DMS79 treated with DMSO at 0.1 percent for 48 hours (cell line): ENCODE measurements at places on chromosomes 4 and X.
A peak's percentile ranks its signal among the peaks of the same experiment; 100 is the strongest.

DNA sequence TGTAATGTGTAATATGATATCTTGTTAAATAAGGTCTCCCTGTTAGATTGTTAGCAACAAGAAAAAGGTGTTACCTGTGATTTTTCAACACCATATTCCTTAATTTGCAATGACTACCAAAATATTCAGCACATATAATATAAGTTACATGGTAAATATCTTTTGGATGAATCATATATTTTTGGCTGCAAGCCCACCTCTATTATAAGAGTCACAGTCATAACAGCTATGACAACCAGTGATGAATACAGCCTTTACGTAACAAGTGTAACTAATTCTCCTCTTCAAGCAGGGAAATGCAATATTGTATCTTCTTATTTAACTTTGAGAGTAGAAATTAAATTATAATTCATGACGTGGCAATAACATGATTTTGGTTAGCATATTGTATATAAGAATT lies 187.0 kb downstream of the NLGN4X start:
- DNase-seq = no peak

DNA sequence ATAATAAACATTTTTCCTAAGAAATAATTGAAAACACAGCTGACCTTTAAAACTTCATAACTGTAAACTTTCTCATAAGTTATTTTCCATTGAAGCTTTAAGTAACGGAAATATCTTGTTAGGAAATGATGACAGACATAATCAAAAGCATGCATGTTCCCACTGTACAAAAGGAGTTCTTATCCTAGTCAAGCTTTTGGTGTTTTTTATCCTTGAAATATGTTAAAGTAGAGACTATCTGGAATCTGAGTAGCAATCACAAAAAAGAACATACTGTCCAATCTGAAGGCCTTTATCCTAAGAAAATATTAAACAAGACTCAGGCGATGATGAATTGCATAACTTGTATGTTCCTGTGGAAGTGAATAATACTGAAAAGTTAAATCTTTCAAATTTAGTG lies 14.4 kb downstream of the GEMIN8 start:
- DNase-seq = no peak

- no peak for DNase-seq
These were observed 51.2 kb downstream of the DCX start for GRCh38 chrX:111360839-111361238.

GRCh38 chr4:78749258-78749971 lies 26.7 kb upstream of the BMP2K start:
- no peak for DNase-seq

DNA sequence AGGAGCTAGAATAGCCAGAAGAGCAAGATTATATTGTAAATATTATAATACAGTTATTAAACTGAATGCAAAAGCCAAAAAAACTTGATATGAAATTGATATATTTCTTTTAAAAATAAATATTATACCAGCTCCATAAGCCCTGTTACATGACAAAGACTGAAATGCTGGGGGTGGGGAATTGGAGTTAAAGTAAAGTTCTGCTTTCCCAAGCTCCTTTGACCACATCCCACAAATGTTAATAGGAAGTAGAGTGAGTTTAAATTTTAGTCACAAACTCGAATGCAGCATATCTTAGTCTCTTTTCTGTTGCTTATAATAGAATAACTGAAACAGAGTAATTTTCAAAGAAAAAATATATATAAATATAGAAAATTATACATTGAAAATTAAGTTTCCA lies 46.9 kb upstream of the NFKB1 start:
- no peak for DNase-seq

DNA sequence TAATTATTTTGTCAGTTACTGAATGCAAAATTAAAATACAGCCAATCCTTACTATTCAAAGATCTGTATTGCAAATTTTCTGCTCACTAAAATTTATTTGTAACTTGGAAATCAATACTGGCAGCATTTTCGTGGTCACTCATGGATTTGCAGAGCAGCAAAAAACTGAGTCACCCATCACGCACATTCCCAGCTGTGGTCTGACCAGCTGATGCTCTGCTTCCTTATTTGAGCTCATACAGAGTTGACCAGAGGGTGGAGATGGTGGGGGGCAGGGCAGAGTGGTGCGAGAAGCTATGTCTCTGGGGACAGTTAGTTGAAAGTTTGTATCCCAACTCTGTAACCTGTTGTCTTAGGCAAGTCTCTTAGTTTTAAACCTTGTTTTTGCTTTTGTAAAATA lies 214.8 kb downstream of the SPCS3 start:
- no peak for DNase-seq

- DNase-seq = no peak
These were observed 303.3 kb downstream of the FRMPD4 start for GRCh38 chrX:12441381-12442128.

DNA sequence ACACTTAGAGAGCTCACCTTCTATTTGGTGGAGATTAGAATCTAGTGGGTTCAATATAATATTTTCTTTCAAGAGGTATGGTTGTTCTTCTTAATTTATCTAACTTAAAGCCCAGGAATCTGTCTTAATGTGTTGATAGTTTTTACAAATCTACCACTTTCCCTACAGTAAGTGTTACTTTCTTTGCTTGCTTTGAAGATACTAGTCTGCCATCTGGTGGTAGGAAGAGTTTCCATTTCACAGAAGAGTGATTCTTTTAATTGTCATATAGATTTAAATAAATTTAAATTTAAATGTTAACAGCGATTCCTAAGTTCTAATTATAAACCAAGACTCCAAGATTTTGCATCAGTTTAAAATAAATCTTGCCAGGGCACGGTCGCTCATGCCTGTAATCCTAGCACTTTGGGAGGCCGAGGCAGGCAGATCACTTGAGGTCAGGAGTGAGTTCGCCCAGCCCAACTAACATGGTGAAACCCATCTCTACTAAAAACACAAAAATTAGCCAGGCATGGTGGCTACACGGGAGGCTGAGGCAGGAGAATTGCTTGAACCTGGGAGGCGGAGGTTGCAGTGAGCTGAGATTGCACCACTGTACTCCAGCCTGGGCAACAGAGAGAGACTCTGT lies 43.5 kb downstream of the NUDT9 start:
- peak; percentile 10 for DNase-seq

DNA sequence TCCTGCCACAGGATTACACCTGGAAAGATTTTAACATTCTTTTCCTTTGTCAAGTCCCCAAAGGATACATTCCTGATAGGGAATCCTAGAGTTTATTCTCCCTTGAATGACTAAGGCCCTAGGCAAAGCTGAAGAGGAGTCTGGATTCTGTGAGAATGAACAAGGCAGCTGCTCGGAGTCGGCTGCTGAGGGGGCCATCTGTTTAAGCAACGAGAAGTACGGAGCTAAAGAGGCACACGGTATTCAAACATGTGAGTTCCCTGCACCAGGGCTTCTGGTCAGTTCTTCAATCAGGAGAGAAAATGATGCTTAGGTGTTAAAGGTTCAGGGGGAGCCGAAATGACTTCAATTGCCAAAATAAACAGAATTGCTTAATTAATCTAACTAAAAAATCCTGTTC lies 97.6 kb downstream of the MGST2 start:
- DNase-seq = no peak

GRCh38 chr4:137678796-137679195 lies 146.5 kb upstream of the PCDH18 start:
- DNase-seq = no peak

GRCh38 chr4:89755220-89755619 lies 81.7 kb downstream of the SNCA start:
- DNase-seq = no peak

- DNase-seq = no peak
These were observed 94.4 kb upstream of the TTC29 start for GRCh38 chr4:147039976-147040575.

DNA sequence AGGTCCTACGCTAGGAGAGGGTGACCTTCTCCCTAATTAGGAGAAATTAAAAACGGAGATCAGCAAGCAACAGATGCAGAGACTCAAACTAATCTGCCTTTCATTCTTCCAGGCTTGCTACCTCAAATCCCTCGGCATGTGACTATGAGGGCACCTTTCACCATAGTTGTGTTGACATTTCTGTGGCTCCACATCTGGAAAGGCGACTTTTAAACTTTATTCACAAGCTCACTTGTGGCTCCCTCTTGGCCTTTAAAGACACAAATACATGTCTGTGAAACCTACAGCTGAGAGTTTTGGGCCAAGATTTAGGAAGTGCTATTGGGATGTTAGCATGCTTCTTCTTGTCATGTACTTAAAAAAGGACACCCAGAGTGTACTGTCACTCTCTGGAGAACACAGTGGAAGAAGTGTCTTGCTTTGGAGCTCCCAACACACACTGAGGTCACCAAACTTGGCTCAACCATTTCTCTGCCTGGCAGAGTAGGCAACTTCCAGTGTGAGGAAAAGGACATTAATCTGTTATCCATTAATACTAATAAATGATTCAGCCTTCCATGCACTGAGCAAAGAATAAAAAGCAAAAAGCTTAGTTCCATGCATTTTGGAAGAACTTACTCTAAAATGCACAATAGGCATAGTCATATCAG lies 60.1 kb downstream of the LDB2 start:
- no peak for DNase-seq

DNA sequence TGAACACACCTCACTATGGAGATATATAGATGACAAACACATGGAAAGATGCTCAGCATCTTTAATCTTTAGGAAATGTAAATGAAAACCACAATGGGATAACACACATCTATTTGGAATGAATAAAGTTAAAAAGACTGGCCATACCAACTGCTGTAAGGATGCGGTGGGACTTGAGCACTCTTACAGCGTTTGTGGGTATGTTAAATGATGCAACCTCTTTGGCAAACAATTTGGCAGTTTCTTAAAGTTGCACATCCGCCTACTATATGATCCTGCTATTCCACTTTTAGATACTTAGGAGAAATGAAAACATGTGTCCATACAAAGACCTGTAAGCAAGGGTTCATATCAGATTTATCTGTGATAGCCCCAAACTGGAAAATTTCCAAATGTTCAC lies 50.7 kb downstream of the MRPL1 start:
- DNase-seq = no peak

- DNase-seq = no peak
These were observed 45.5 kb downstream of the PSAPL1 start for GRCh38 chr4:7389101-7389701.

GRCh38 chr4:80393970-80394250 lies 58.4 kb downstream of the CFAP299 start:
- no peak for DNase-seq

GRCh38 chr4:162403419-162403818 lies 239.6 kb upstream of the FSTL5 start:
- DNase-seq = no peak

DNA sequence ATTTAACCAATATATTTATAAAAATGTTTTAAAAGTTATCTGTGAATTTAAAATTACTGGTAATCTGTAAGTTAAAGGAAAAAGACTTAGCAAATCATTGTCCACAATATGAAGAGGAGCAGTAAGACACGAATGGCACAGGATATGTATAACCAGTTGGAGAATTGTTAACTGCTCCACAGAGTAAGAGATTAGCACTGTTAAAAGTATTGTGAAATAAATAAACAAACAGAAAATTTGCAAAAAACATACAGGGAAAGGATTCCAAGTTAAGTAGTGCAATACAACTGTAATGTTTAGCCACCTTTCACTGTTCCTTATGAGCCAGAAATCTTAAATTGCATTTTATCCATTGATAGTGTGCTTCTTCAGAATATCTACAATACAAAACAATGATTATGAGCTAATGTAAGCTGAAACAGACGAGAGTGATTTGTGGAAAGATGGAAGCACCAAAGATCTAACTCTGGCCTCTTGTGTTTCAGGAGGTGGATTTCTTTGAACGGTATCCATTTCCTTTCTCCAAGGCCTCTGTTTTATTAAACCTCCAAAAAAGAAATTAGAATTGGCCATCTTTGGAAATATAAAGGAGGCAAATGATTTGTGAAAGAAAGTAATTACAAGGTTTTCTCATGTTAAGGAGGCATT lies 188.4 kb downstream of the UNC5C start:
- DNase-seq = no peak

GRCh38 chr4:156779042-156779441 lies 192.6 kb downstream of the PDGFC start:
- no peak for DNase-seq

GRCh38 chrX:55839485-55839884 lies 121.9 kb downstream of the RRAGB start:
- DNase-seq = no peak

- no peak for DNase-seq
These were observed 77.6 kb downstream of the COX18 start for GRCh38 chr4:72991873-72992272.

- no peak for DNase-seq
These were observed 63.7 kb upstream of the ARSJ start for GRCh38 chr4:114043116-114043515.

DNA sequence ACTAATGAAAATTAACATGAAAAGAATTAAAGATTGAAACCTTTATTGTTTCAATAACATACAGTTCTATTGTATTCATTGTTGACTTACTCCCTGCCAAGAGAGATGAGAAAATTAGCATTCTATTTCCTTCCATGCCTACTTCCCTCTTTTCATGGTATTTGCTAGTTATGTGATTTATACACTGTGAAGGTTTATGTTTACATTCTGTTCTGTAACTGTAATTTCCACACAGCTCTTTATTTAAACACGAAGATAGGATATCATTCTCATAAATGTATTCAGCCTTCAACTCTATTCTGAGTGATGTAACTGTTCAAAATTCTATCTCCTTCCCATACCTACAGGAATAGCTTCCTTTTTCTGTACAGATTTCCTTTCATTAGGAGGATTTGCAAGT lies 6.6 kb downstream of the CCDC110 start:
- no peak for DNase-seq

- DNase-seq = peak; percentile 51
These were observed at the start of gene SGCB for GRCh38 chr4:52038103-52038912. TSS of gene SGCB (minus strand) at chr4:52038299. CDS start at chr4:52038259, 40 bp downstream.

GRCh38 chr4:165204462-165204830 lies 2.9 kb upstream of the KLHL2 start:
- DNase-seq = no peak

- DNase-seq = no peak
These were observed 997.4 kb upstream of the PRKX start for GRCh38 chrX:4710618-4711433.

DNA sequence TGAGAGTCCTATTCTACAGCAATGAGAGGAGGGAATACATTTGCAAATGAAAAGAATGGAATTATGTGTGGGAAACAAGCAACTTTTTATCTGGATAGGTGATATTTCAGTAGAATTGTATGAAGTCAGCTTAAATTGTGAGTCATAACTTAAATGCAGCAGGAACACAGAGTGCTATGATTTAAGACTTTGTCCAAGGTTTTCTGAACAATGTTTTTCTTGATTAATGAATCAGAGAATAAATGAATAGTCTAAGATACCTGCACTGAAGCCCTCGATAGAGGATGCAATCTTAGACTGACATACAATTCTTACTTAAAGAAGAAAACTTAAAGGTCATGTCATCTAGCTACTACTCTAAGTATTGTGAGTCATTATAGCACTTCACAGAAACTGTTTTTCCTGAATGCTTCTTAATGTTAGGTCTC lies 8.0 kb downstream of the ARHGEF38 start:
- DNase-seq = no peak

- no peak for DNase-seq
These were observed 11.2 kb upstream of the SPARCL1 start for GRCh38 chr4:87540146-87541058.
